Activated CD4-positive, alpha-beta memory T cell treated with anti-CD3 and anti-CD28 coated beads, Interleukin-2, amount 10 ng/mL, durations not matched to agents 7 days and 5 days (primary cell): ENCODE measurements at places on chromosomes 2 and 18.

DNA sequence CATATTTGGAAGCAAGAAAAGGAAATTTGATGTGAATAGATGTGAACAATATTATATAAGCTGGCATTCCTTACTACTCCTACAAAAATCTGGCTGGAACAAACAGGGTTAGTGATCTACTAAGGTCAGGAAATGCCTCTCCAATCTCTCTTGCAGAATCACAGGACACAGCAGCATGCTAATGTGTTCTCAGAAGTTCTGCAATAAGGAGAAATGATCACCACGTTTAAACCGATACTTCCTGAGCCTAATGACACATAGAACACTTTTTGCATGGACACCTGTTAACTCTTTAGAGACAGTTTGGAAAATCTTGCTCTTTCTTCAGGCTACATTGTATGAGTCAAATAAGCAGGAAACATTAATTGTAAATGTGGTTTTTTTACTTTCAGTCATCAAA, 89.6 kb upstream of the MAP3K20 start:
- no peaks in the 10 kb centered on the region for H3K36me3 ChIP-seq
- H3K4me1 ChIP-seq, result peaks cover 5% of the 10 kb centered on the region
- no peak for DNase-seq
- no peak overlapping the region for H3K27ac ChIP-seq
- no peak overlapping the region for H3K4me3 ChIP-seq

GRCh38 chr2:66872081-66872985, 437.4 kb downstream of the MEIS1 start:
- H3K27ac ChIP-seq, result no peak overlapping the region
- H3K4me3 ChIP-seq, result no peak overlapping the region
- no peaks in the 10 kb centered on the region for H3K27me3 ChIP-seq
- no peaks in the 10 kb centered on the region for H3K36me3 ChIP-seq

- peaks cover 54% of the 10 kb centered on the region for H3K4me1 ChIP-seq
- DNase-seq, result peak; percentile 25
- H3K27me3 ChIP-seq, result no peaks in the 10 kb centered on the region
These were observed 16.9 kb upstream of the VPS54 start for GRCh38 chr2:64036034-64036705.

GRCh38 chr18:31102025-31102684, at the start of gene DSC2:
DSC2 (minus strand) TSS chr18:31102421; CDS start chr18:31101971, 450 bp downstream.
- no peaks in the 10 kb centered on the region for H3K36me3 ChIP-seq
- no peak within 1 kb of the TSS for H3K27ac ChIP-seq
- H3K4me1 ChIP-seq, result no peaks in the 10 kb centered on the region
- DNase-seq, result no peak
- H3K27me3 ChIP-seq, result peaks cover 13% of the 10 kb centered on the region
